ENCODE measurements at places on chromosomes 16 and 17.

GRCh38 chr17:57463103-57463885 is 207.0 kb downstream of the MSI2 start:
- DNase-seq = no peak

DNA sequence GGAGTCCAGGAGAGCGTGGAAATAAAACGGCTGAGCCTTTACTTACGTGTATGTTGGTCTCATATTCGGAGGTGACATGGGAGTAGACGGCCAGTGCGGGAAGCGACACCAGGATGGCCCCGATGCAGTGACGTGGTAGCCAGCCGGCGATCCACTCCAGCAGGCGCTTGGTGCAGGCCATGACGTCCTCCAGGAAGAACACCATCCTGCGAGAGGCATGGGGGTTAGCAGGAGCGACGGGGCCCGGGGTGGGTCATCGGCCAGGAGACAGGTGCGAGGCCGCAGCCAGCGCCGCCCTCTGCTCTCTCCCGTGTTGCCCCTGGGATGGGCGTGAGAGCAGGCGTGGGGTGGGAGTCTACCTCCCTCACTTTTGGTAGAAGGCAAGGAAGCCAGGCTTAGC is 98.6 kb upstream of the CREBBP start:
- no peak for DNase-seq

DNA sequence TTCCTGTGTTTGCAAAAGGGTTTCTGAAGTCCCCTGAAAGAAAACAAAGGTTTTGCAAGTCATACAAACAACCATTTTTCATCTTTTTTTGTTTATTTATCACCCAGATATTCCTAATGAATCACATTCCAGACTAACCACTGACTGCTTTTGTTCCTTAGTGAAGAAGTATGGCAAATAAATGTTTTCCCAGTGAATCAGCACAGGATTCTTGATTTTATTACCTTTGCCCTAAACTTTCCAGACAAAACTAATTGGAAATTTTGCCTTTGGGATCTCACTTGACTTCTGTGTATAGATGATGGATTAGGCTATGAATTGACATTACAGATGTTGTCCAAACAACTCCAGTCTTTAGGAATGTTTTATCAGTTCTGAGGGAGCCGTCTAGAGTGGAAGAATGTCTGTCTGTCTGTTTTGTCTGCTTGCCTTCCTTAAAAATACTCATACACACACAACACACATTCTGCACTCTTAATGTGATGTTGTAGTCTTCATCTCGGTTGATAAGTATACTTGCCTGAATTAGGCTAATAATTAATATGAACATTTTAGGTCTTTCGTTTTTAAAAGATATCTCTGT is 48.9 kb downstream of the VMP1 start:
- no peak for DNase-seq

GRCh38 chr17:38449364-38449763 is 21.1 kb downstream of the ARHGAP23 start:
- no peak for DNase-seq

GRCh38 chr16:8798174-8798527 is 512 bp downstream of the PMM2 start:
- peak; percentile 76 for DNase-seq

GRCh38 chr17:31918701-31919128 is 17.2 kb upstream of the UTP6 start:
- no peak for DNase-seq

GRCh38 chr17:77736721-77737120 is 221.8 kb upstream of the TNRC6C start:
- no peak for DNase-seq

GRCh38 chr16:89443727-89444084 is 46.7 kb downstream of the ANKRD11 start:
- DNase-seq = no peak
